ENCODE measurements at places on chromosomes 13 and 19.

DNA sequence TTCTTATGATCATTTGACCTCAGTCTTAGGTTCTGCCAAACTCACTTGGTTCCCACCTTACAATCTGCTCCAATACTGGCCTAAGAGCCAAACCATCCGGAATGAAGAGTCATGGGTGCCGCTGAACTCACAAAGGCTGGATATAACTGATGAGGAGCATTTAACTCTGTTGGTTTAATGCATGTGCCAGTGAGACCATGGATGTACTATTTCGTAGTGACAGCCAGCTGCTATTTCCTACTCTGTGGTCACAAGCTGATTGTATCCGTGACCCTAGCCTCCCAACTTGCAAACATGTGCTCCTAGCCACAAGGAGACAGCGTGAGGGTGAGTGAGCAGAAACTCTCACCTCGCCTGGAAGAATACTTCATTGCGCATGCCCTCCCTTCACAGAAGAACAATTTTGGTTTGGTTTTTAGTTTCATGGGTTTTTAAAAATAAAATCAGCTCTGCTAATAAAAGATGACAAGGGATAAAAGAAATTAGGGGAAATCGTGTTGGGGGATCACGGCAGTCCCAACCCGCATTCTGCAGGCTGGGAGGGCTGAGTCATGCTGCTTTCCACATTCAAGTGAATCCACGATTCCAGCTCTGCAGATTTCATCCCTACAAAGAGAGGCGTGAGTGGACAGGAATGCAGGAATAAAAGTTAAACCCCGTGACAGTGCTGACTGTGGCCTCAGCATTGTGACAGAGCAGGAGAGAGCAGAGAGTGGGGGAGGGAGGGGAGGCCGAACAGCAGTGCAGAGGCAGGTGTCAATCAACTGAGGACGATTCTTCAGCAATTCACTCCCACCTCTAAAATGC, 66.8 kb upstream of the RAP2A start:
- peak; percentile 68 for DNase-seq

GRCh38 chr19:16259385-16260159, 61.9 kb downstream of the AP1M1 start:
- DNase-seq, result no peak

DNA sequence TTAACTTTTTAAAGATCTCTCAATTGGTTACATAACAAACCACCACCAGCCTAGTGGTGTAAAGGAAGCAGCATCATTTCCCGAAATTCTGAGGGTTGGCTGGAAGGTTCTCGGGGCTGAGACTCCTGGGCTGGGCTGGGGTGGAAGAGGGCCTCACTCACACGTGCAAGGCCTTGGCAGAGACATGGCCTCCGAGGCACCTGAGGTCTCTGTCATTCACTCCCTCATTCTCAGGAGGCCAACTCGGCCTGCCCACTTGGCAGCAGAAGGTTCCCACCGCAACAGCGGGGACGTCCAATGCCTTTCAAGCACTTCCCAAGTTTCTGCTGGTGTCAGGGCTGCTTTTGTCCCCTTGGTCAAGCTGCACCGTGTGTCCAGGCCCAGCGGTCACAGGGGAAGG, 18.6 kb upstream of the RASA3 start:
- no peak for DNase-seq

- DNase-seq, result peak; percentile 32
These were observed 330.2 kb downstream of the KLF12 start for GRCh38 chr13:73803997-73804396.

GRCh38 chr19:31559494-31559893, 210.3 kb upstream of the TSHZ3 start:
- DNase-seq, result no peak

All from non-pigmented ciliary epithelial cell (primary cell).